ENCODE measurements at places on chromosomes 6 and 20. TPM values are rescaled to one million over a fixed set of nuclear protein-coding genes. Genes with fewer than 3 reads are reported as not detected.

MEP1A gene
- total RNA-seq = not detected

CCN5 gene
- 0.10 TPM for total RNA-seq

PNLDC1 gene
- total RNA-seq = not detected

SLC22A2 gene
- total RNA-seq = 20.3 TPM

AGPAT4 gene
- total RNA-seq = 13.5 TPM

TMEM242 gene
- 8.6 TPM for total RNA-seq

TBX18 gene
- 2.4 TPM for total RNA-seq

RGS17 gene
- 3.6 TPM for total RNA-seq

ULBP1 gene
- 0.17 TPM for total RNA-seq

MATN4 gene
- not detected for total RNA-seq

MAPK13 gene
- 29.5 TPM for total RNA-seq

SLC13A3 gene
- 1.4 TPM for total RNA-seq

DEFB119 gene
- total RNA-seq = not detected
